ENCODE measurements at places on chromosomes 1 and 21.

- DNase-seq, result peak; percentile 71
Measured at GRCh38 chr21:45640888-45641479, 2.5 kb upstream of the PCBP3 start.

- DNase-seq, result no peak
Measured at GRCh38 chr1:209311770-209312169, 271.7 kb upstream of the CAMK1G start.

DNA sequence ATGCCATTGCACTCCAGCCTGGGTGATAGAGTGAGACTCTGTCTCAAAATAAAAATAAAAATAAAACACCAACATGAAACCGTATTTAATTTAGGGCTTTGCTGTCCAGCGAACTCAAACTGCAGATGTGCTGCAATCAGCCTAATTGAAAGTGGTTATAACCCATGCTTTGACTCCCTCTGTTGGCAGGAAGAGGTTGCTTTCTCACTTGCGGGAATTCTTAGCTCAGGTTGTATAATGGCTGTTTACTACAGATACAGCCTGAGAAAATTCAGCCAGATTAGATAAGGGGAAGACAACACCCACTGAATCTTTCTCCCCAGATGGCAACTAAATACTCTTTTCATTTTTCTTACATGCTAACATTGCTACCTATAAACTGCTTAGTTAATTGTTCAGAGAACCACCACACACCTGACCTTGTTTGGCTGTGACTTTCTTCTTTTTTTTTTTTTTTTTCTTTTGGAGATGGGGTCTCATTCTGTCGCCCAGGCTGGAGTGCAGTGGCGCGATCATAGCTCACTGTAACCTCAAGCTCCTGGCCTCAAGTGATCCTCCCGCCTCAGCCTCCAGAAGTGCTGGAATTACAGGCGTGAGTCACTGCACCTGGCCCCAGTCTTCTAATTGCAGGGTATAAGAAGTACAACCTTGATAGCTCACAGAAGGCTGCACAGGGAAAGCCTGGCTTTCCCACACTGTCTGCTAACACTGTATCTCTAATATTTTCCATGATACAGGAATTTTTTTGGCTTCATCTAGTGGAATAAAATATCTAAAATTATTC, 34.6 kb downstream of the DNTTIP2 start:
- DNase-seq, result peak; percentile 76

- DNase-seq, result no peak
Measured at GRCh38 chr1:181180407-181181031, 92.0 kb downstream of the IER5 start.

DNA sequence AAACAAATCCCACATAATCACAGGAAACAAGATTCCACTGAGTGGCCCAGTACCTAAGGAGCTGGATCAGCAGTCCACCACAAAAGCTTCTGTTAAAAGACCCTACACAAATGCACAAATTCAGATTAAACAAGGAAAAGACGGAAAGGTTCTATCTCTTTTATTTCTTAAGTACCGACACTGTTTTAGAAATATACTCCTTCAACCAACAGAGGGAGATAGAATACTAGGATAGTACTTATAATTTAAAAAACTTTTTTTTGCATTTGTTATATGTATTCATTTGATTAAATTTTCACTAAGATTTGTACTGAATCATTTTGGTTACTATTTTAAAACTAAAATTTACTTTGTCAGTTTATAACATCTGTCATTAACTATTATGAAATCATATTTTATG, 12.5 kb downstream of the CDC7 start:
- DNase-seq, result no peak

- no peak for DNase-seq
Measured at GRCh38 chr1:184781941-184782340, 27.3 kb upstream of the EDEM3 start.

GRCh38 chr1:91121366-91121765, 99.5 kb upstream of the ZNF644 start:
- DNase-seq, result no peak

DNA sequence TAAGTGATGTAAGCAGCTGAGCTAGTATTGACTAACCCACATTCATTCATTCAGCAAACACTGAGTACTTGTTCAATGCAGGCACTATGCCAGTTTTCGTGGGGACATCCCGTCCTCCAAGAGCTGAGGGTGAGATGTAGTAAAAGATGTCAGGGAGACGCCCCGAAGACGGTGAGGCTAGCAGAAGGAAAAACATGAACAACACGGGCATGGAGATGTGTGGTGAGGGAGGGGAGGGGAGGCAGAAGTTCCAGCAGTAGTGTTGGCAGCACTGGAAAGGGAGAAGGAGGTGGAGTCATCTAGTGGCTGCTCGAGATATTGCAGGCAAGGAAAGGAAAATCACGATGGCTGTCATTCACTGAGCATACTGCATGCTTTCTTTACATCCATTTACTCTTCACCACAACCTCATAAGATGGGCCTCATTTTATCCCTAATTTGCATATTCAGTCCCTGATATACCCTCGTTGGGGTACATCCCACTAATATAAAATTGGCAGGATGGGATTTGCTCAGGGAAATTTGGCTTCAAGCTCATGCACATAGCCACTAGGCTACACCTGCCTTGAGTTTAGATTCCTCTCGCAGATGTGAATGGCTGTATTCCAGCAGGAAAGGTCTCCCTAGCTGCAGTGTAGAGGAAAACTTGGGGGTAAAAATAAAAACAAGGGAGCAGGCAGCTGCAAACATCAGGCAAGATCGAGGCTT, 14.5 kb downstream of the PDZK1IP1 start:
- DNase-seq, result peak; percentile 59

DNA sequence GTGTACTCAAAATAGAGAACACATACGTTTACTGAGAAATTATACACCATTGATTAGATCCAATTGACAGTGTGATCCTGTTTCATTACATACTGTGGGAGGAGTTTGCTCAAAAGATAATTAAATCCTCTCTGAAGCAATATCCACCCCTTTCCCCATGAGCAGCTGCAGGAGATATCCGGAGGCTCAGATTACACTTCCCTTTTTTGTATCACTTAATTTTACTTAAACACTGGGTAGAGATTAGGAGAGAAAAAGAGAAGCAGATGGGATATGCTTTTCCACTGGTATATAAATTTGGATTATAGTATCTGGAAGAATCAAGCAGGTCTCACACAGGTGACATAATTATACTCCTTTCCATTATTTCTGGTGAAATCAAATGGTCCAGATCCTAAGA, 333.3 kb upstream of the ZRANB2 start:
- DNase-seq, result no peak
